ENCODE measurements at places on chromosomes 12 and 14.
A peak's percentile ranks its signal among the peaks of the same experiment; 100 is the strongest.

DNA sequence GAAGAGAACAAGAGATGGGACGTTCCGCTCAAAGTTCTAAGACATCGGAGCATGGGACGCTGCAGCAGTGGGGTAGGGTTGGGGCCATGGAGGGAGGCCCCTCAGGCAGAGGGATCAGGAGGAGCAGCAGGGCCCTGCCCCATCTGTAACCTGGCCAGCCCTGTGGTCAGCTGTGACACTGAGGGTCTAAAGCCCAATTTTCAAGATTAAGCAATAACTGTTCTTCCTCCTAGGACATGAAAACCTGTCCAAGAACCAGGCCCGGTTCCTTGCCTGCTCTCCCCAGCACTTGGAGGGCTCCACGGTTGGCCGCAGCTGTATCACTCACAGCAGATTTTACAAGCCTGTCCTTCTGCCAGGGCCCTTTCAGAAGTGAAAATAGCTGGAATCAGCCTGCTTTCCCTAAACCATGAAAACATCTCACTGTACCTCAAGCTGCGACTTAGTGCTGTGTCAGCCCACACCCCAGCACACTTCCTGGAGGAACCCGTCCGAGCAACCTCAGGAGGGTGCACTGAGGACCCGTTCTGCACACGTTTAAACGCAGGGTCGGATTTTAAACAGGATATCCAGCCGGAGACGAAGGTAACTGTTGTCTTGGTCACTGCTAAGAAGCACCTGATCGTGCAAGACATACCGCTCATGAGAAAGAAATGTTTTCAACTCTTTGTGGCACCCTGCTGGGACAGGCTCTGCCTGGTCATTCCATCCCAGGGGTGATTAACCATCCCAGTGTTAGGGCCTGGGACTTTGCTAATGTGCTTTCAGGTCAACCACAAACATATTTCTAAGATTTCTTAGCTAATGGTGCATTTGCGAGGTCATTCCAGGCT, 201.9 kb upstream of the DIO3 start:
- DNase-seq: no peak

GRCh38 chr12:16756833-16757555, 151.0 kb upstream of the LMO3 start:
- DNase-seq: no peak

DNA sequence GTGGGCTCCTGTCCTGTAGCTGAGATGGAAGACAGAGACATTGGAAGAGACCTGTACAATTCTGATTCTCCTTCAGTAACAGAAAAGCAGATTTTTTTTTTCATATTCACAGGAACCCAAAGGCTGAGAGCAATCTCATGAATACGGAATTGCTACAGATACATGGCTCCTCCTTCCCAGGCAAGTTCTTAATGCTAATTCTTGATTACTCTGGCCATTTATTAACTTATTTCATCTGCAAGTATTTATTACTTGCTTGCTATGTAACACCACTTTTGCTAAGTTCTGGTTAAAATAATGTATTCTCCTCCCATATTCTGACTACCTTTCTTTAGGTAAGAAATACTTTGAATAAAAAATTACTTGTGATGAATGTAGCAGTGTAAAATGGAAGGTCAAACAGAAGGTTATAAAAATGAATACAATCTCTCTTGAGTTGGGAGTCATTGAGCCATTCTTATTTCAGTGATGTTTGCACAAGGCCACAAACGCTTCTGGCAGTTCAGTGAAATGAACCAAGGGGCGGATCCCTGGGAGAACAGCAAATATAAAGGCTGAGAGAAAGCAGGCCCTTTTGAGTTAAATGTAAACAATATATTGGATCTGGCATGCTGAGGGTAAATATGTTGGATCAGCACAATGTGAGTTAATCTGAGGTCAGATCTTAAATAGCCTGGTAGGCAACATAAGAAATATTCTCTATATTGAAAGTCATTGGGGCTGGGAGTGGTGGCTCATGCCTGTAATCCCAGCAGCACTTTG, 37.6 kb downstream of the MUCL1 start:
- no peak for DNase-seq

DNA sequence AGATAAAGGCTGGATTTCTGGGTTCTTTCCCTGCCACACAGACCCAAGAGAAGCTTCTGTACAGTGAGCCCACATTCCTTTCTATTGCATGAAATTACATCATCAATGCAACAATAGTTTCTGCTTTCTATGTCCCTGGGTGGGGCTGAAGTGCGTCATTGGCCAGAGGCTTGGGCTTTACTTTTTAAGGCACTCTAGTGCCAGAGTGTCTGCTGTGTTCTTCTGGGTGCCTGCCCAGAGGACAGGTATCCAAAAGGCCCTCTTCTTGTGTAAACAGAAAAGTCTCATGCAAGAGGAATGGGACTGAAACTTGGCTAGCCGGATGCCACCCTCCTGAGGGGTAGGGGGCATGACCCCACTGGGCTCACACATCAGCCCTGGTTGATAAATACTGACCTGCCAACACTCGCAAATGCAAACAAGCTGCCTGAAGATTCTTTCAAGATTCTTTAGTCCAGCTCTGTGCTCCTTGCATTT, 5.9 kb downstream of the KRT86 start:
- peak; percentile 70 for DNase-seq

GRCh38 chr12:131460520-131460919, 250.4 kb upstream of the SFSWAP start:
- no peak for DNase-seq

DNA sequence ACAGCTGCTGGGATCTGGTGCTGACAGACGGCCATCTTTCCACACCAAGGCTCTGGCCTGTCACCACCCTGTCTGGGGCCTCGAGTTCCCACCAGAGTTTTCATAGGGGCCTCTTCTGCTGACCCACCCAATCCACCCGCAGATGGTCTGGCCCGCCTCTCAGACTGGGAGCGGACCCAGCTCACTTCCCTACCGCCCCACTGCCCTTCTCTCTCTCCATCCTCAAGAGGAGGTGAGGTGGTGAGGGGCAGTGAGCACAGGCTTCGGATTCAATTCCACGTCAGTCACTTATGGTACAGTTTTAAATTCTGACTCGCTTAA, 12.3 kb upstream of the RPS6KL1 start:
- DNase-seq: no peak

- DNase-seq: no peak
Measured at GRCh38 chr12:70487440-70487839, 121.3 kb downstream of the KCNMB4 start.

All from trophoblast cell (in vitro differentiated cells and primary cell).